ENCODE measurements at places on chromosomes 1 and 21. TPM values are rescaled to one million over a fixed set of nuclear protein-coding genes. Genes with fewer than 3 reads are reported as not detected.

GRCh38 chr1:230306169-230306568 is 120.0 kb downstream of the PGBD5 start:
- no peak for DNase-seq

- DNase-seq: no peak
Observed at GRCh38 chr1:96996001-96996400, 274.4 kb downstream of the PTBP2 start.

DNA sequence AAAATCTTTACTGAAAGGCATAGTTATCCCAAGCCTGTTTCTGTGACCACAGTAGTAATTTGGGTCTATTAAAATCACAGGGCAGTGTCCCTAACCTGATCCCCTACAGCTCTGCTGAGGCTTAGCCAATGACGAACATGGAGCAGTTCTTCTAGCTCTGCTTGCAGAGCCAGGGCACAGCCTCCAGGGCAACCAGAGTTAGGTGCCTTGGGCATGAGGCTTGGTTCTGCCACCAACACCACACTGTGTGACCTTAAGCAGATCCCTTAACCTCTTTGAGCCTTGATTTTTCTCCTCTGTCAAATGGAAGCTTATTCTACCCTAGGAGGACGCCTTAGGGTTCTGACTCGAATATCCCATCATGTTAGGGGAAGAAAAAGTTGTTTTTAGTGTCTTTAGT is 86.7 kb upstream of the TLR5 start:
- no peak for DNase-seq

Gene SH2D1B
- total RNA-seq: not detected

- DNase-seq: no peak
Observed at GRCh38 chr1:67534627-67535065, 104.4 kb upstream of the SERBP1 start.

- no peak for DNase-seq
Observed at GRCh38 chr21:34807146-34807880, 138.5 kb downstream of the CLIC6 start.

- DNase-seq: no peak
Observed at GRCh38 chr1:233520261-233521191, 93.4 kb upstream of the KCNK1 start.

DNA sequence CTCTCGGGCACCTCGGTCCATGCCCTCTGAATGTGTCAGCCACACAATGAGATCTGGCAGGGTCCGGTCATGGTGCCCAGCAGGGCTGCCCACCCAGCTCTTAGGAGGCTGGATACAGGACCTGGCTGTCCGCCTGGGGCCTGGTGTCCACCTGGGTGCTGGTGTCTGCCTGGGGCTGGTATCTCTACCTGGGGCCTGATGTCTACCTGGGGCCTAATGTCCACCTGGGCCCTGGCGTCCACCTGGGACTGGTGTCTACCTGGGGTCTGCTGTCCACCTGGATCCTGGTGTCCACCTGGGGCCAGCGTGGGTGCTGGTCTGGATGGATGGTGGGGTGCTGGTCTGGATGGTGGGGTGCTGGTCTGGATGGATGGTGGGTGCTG is 45.1 kb upstream of the ACTRT2 start:
- no peak for DNase-seq

GRCh38 chr1:189751311-189751710 is 726.4 kb downstream of the BRINP3 start:
- no peak for DNase-seq

- no peak for DNase-seq
Observed at GRCh38 chr1:182301467-182302198, 90.0 kb downstream of the GLUL start.

DNA sequence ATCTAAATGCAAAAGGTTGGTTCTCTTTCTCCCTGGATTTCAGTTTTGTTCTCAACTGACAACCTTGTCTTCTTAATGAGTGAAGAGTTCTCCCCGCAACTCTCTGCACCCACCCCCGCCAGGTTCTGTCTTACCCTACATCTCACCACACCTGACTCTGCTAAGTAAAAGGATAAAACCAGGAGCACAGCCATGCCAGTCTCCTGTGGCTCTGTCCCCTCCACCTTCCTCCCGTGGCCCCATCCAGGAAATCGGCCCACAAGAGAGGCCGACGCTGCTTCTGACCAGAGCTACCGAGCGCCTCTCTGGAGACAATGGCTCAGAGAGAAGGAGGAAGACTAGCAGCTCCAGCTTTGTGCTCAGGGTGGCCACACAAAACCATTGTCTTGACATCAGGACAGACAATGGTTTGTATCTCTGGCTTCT is 72.2 kb downstream of the PLEKHA6 start:
- no peak for DNase-seq

DNA sequence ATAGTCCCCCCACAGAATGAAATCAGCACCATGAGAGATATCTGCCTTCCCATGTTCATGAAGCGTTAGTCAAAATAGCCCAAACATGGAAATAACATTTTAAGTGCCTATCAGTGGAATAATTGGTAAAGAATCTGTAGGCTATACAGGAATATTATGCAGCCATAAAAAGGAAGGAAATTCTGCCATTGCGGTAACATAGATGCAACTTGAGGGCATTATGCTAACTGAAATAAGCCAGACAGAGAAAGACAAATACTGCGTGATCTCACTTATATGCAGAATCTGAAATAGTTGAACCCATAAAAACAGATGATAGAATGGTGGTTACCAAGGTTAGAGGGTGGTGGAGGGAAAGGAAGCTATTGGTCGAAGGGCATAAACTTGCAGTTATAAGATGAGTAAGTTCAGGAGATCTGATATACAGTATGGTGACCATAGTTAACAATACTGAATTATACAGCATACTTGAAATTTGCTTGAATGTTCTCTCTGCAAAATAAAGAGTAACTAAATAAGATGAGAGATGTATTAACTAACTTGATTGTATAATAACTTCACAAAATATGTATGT is 699 bp upstream of the IL23R start:
- no peak for DNase-seq

Gene CHODL
- 0.32 TPM for total RNA-seq

Gene NBPF10
- 1.3 TPM for total RNA-seq

Gene HCRTR1
- total RNA-seq: not detected

GRCh38 chr1:185894791-185895190 is 160.6 kb downstream of the HMCN1 start:
- DNase-seq: no peak

GRCh38 chr1:117466761-117467160 is 99.5 kb downstream of the MAN1A2 start:
- no peak for DNase-seq

GRCh38 chr1:103107741-103108375 is 464 bp downstream of the COL11A1 start:
- DNase-seq: no peak

- DNase-seq: no peak
Observed at GRCh38 chr1:7108251-7108650, 323.0 kb downstream of the CAMTA1 start.

GRCh38 chr1:97334454-97334853 is 586.4 kb downstream of the DPYD start:
- no peak for DNase-seq

GRCh38 chr1:56068908-56069307 is 510.5 kb downstream of the PLPP3 start:
- DNase-seq: no peak

All from breast epithelium (tissue), 4 donors.